ENCODE measurements at places on chromosomes 11 and 22.

DNA sequence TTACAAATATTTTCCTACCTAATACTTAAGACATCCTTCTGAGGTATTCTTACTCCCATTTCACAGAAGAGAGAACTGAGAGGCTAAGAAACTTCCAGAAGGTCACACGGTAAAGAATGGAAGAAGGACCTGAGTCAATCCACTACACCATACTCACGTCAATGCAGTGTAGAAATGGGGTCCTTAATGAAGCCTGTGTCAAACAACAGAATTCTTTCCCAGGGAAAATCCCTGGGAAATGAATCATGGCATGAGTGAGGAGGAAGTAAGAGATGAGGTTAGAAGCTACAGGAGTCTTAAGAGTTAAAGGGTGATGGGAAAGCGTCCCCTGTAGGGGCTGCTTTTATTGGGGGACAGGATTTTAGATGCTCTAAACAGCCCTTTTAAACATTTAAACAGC is 147.9 kb downstream of the C11orf91 start:
- no peak for DNase-seq

DNA sequence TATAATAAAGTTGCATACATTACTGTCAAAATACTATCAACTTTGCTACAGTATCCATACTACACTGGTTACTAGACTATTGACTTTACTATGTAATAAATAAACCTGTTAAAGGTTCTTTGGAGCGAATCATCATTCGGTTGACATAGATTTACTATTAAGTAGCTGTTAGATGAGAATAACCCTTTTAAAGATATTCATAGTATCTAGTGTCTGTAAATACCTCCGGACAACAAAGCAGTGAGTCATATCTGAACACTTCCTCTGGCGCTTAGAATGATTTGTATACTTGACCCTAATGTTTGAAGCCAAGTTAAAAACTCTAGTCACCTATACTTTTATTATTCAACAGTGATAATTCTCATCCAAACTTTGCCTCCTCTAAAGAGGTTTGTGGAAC is 84.7 kb downstream of the MSANTD4 start:
- DNase-seq = no peak

- DNase-seq = no peak
Observed at GRCh38 chr11:111691741-111692140, 74.4 kb downstream of the PPP2R1B start.

GRCh38 chr11:6614446-6614845 is 2.4 kb upstream of the TAF10 start:
- DNase-seq = no peak

DNA sequence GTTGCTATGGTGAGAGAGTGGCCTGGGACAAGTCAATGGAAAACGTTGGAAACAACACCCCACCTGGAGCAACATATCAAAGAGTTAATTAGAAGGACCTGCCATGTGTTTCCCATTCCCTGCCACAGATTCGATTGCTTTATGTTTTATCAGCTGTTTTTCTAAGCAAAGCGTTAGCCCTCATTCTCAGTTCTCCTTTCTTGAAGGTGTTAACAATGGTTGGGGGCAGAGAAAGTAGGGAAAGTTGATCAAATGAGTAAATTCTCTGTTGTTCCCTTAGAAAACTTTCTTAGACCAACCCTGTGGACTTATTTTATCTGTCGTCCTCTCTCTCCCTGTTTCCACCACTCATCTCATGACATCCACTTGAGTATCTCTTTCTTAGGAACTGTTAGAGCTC is 102.5 kb downstream of the ADAMTS15 start:
- DNase-seq = no peak

GRCh38 chr11:7671347-7672215 is 1.7 kb downstream of the CYB5R2 start:
- no peak for DNase-seq

GRCh38 chr11:57900320-57900719 is 123.4 kb upstream of the OR9Q1 start:
- no peak for DNase-seq

DNA sequence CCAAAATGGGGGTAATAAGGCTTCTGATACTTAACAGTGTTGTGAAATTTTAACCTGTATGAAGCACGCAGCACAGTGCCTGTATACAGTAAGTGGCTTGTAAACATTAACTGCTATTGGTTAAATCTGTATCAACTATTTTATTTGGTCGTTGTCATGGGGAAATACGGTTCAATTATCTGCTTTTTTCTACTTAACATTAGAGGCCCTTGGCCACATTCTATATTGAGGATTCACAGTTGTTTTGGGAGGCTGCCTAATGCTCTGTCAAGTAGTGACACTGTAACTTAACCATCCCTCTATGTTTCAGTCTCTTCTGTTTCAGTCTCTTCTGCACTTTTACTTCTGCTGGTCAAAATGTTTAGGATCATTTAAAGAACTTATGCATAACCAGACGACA is 95.6 kb downstream of the LDLRAD3 start:
- no peak for DNase-seq
